Jurkat, Clone E6-1 (cell line): ENCODE measurements at places on chromosomes 4 and X.
A peak's percentile ranks its signal among the peaks of the same experiment; 100 is the strongest.

DNA sequence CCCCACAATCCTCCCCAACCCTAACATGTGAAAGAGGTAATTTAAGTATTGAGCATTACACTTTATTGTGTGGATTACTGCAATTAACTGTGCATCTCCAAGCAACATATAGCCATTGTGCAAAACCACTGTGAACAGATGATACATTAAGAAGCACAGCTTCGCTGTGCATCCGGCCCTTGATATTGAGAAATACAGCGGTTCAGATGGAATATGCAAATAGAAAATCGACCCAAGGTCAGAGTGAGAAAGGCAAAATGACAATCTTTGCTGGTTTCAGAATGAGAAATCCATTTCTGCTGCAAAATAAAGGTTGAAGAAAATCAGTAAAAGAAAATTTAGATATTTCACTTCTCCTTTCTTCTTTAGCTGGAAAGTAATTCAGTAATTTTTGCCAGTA, 805.9 kb upstream of the GRID2 start:
- DNase-seq = no peak

DNA sequence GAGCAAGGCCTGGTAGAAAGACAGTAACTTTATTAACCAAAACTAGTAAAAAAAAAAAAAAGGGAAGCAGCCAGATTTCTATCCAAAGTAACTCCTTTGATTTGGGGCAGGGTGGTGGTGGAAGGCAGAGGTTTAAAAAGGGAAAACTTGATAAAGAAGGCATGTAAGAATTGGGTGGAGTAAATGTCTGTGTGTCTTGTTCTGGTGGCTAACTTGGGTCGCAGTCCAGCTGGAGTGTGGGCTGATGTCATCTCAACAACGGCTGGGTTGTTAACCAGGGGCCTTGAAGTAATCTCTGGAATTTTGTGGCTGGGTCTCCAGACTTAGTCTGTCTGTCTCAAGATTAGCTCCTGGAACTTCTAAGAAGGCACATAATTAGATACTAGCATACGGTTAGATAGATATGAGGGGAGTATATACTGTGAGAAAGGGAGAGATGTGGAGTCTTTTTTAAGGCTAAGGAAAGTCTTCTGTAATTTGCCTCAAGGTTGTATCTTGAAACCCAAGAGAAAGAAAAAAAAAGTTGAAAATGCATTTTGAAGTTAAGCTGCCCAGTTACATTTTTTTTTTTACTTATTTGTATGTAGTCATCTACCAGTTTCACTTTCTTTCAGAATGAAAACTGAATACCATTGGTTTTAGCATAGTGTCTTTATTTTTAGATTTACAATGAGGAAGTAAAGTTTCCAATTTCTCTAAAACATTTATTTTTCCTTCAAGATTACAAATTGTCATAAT, 48.3 kb downstream of the MTHFD2L start:
- no peak for DNase-seq

GRCh38 chr4:169070895-169071218, 60.8 kb upstream of the CBR4 start:
- no peak for DNase-seq

DNA sequence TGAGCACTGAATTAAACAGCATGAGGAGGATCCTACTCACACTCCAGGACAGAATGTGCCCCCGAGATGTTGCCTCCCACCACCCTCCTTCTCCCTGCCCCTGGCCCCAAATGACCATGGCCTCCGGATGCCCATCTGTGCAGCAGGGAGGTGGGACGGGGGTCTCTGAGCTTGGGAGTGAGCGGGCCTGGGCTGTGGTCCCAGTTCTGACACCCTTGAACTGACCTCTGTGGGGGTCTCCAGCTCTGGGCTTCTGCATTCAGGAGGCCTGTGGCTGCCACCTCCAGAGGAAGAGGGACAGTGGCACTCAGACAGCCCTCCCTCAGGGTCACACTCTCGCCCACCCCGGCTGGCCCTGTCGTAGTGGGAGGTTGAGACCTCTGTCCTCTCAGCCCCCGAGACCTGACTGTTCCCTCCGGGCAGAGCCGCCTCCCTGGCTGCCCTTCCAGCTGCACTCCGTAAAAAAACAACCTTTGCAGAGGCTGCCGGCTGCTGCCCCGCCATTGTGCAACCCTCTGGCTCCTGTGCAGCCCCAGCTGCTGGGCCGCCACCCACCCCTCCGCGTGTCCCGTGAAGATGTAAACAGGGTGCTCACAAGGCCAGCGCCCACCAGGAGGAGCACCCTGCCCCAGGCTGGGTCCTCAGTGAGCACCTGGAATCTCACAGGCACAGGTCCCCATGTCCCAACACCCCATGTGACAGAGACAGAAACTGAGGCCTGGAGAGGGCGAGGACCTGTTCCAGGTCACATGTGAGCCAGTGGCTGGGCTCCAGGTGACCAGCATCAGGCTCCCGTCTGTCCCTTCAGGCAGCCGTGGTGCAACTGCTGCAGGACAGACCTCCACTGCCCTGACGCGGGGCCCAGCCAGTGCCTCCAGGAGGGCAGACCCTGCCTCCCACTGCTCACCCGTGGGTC, 39.6 kb downstream of the HTRA3 start:
- DNase-seq = no peak

DNA sequence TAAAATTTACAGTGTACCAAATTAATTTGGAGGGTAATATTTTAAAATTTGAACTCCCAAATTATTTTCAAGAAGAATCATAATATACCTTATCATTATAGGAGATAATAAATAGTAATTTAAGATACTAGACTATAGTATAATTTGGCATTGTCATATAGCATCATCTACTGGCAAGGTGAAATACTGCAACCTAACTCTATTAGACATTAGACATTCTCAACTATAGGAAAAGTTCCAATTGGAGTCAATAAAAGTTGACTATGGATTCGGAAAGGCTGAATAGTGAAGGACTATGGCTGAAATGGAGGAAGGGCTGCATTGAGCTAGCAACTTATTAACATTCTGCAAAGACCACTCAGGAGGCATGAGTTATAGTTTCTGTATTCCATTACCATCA, 113.0 kb downstream of the PRDM5 start:
- DNase-seq = no peak

DNA sequence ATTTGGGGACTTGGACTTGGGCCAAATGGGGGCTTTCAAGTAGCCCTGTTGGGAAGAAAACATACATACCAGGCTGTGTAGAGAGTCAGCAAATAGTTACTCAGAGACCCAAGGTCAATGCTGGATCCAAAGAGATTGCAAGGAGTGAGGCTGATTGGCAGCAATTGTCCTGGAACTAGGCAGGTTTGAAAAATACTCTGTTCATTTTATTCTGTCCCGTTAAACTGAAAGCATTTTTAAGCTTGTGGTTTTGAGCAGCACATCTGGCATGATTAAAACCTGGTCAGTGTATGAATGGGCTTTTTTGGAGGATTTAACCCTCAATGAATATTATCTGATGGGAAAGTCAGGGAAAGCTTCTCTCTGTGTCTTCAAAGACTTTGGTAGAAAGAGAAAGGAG, 294.3 kb upstream of the BOD1L1 start:
- no peak for DNase-seq

- DNase-seq = no peak
Measured at GRCh38 chr4:5213087-5213595, 161.9 kb downstream of the STK32B start.

DNA sequence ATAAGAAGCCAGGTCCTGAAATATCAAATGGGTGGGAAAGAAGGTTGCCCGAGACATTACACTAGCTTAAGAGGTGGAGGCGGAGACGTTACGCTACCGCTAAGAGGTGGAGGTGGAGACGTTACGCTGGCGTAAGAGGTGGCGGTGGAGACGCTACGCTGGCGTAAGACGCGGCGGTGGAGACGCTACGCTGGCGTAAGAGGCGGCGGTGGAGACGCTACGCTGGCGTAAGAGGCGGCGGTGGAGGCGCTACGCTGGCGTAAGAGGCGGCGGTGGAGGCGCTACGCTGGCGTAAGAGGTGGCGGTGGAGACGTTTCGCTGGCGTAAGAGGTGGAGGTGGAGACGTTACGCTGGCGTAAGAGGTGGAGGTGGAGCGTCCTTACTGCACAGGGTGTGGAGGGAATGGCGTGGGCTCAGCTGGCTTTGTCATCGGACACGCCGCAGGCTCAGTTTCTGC, 12.8 kb downstream of the CYP4V2 start:
- peak; percentile 77 for DNase-seq

DNA sequence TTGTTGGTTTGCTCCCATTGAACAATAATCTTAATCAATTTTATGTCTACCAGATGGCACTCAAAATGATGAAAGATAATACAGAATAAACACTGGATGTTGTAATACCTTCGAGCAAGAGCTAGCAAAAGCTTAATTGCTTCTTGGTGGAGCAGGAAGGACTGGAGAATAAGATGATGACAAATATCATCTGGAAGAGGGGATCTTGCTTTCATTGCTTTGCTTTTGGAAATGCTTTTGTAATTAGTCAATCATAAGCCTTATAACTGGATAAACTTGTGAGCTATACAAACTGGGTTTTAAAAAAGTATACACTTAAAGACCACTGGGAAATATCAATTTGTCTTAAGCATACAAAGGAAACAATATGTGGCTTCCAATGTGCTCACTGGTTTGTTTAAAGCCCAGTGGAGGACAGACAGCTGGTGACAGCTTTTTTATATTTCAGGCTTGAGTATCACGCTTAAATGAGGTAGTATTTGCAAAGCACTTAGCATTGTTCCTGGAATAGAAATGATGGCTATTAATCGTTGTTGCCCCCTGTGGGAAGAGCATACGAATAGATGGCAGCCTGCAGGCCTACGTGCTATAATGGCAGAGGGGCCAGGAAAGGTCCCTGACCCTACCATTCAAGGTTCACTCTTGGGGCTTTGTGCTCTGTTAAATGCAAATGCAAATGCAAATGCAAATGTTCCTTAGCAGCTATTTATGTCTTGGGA, 61.2 kb downstream of the TMEM150C start:
- no peak for DNase-seq

- no peak for DNase-seq
Measured at GRCh38 chr4:101199507-101200285, 147.6 kb downstream of the PPP3CA start.

DNA sequence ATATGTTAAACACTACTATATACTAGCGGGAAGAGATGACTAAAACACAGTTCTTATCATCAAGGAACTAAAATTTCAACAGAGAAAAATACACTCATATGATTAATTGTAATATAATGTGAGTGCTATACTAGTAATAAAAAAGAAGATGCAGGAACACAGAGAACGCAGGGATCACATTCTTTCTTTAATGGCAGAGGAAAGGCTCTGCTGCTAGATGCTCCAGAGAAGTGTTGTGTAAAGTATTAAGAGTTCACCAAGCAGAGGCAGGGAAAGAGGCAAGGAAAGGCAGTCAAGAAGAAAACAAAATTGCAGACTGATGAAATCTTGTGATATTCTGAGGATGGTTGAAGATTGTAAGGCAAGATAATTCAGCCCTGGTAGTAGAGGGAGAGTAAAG, 394.7 kb downstream of the PDGFC start:
- DNase-seq = no peak

- DNase-seq = no peak
Measured at GRCh38 chr4:139933104-139933503, 220.9 kb downstream of the MAML3 start.

DNA sequence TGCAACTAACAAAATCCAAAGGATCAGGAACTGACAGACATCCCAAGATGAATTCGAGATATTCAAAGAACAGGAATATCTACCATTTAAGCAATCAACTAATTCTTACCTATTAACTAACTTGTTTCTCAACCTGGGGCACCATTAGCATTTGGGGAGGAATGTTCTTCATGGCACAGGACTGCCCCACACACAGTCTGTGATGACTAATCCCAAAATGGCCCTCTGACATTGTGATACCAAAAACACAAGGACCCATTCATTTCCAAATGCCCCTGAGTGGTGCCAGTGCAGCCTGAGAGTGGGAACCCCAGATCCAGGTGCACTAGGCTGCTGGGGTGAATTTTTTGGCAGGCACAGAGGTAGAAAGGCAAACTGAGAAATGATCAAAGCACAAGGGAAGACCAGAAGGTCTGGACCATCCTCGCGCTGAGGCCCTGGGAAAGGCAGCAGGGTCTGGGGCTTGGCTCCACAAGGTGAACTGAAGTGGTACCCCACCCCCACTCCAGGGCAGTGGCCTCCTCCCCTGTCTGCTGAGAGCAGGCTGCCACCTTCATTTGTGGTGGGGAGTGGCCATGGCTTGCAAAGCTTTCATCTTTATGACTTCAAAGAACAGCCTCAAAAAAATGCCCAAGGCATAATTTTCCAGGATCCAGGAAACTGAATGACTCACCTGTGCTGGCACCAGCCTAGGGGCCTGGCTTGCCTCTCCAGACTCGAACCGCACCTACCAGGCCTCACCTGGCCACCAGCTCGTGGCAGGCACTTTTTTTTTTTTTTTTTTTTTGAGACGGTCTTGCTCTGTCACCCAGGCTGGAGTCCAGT, 122.4 kb downstream of the BCOR start:
- DNase-seq = no peak

DNA sequence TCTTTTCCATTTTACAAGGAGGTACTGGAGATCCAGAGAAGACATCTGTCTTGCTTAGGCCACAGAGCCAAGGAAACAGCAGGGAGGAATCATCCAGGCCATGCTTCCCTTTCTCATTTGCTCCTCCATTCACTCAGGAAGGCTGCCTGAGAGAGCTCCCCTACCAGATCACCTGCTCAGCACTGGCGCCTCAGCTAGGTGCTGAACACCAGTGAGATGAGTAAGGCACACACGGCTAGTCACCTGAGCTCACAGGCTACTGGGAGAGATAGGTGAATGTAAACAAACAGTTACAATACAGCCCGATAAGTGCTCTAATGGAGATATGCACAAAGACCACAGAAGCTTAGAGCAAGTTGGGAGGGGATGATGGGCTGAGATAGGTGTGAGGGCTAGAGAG, 149.8 kb upstream of the ARHGEF9 start:
- no peak for DNase-seq

DNA sequence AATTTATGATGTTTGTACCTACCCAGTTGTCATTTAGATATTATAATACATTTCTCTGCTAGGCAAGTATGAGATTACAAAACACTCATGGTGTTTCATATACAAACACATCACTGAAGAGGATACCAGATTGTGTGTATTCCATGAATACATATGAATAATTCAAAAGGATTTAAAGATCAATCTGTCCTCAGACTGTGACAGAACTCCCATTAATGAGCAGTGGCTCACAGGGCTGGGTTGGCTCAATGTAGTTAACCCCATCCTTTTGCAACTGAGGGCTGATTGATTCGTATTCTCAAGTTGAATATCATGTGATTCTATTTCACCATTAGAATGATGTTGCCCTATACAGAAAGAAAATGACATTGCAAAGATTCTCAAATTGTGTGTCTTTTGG, 79.6 kb upstream of the SPANXN2 start:
- no peak for DNase-seq

GRCh38 chr4:84726356-84726755, 143.4 kb downstream of the CDS1 start:
- no peak for DNase-seq

- no peak for DNase-seq
Measured at GRCh38 chr4:88975958-88976774, 80.8 kb downstream of the FAM13A start.
